ENCODE measurements at places on chromosomes 2 and 18.

DNA sequence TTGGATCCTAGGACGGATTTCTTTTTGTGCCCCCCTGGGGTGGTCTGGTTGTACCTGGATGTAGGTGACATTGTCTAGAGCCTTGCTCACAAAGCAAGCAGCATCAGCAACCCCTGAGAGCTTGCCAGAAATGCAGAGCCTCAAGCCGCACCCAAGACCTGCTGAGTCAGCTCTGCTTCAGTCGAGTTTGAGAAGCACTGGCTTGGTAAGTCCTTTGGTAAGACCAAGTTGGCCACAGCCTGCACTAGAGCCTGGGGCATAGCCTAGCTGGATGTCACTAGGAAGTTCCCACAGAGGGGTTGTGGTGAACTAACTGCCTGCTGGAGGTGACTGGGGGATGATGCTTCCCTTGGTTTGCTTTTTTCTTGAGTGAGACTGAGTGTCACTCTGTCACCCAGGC, 6.2 kb downstream of the ABCG5 start:
- DNase-seq = no peak

- no peak for DNase-seq
Observed at GRCh38 chr2:191374366-191374765, 129.2 kb downstream of the MYO1B start.

- DNase-seq = no peak
Observed at GRCh38 chr2:11411244-11411643, 54.7 kb downstream of the E2F6 start.

- peak; percentile 5 for DNase-seq
Observed at GRCh38 chr18:48799724-48800315, 150.9 kb downstream of the SMAD7 start.

DNA sequence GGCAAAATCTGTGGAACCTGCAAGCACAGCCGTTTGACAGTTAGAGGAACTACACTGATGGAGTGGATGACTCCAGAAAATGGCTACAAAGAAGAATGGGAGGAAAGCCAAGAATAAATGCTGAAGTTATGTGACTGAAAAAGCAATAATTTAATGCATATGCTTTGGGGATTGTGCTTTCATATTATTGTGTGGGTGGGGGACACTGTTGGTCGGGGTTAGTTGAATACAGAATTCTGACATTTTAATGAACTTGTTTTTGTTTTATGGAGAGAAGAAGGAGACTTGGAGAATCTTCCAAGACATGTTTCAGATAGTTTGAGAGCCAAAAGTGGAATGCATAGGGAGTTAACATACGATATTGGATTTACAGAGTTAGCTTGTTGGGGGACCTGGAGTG, 68.5 kb downstream of the NRP2 start:
- DNase-seq = no peak

DNA sequence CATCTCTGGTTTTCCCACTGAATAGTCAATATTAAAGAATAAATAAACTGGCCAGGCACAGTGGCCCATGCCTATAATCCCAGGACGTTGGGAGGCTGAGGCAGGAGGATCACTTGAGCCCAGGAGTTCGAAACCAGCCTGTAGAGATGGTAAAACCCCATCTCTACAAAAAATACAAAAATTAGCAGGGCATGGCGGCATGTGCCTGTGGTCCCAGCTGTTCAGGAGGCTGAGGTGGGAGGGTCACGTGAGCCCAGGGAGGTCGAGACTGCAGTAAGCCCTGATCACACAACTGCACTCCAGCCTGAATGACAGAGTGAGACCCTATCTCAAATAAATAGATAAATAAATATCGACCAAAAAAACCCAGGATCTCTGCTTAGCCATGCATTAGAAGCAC, 50.2 kb upstream of the BIN1 start:
- no peak for DNase-seq

GRCh38 chr18:47470941-47471340, 219.5 kb upstream of the SKOR2 start:
- no peak for DNase-seq

DNA sequence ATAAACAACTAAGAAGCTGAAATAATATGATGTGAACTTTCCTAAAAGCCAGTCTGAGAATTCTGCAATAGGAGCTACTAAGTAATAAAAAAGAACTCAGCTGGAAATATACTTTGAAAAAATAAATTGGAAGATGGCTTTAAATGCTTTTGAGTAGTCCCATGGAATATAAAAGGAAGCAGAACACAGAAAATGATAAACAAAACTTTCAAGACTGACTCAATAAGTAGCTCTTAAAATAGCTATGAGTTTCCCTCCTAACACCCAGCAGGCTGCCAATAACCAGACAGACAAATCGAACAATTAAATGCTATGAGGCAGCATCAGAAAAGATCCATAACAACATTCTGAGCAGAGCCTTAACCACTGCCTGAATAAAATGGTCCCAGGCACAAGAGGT, 319.9 kb downstream of the DPP10 start:
- no peak for DNase-seq

- no peak for DNase-seq
Observed at GRCh38 chr2:44937688-44938240, 3.7 kb upstream of the SIX3 start.

- DNase-seq = no peak
Observed at GRCh38 chr2:2016651-2017311, 272.5 kb upstream of the PXDN start.

GRCh38 chr2:70942396-70943204, 6.9 kb downstream of the ATP6V1B1 start:
- DNase-seq = no peak

GRCh38 chr2:142190805-142191204, 60.0 kb upstream of the LRP1B start:
- no peak for DNase-seq

- DNase-seq = peak; percentile 73
Observed at GRCh38 chr2:9813312-9814128, 29.8 kb upstream of the TAF1B start.

- no peak for DNase-seq
Observed at GRCh38 chr2:9554921-9555296, 721 bp downstream of the ADAM17 start.

DNA sequence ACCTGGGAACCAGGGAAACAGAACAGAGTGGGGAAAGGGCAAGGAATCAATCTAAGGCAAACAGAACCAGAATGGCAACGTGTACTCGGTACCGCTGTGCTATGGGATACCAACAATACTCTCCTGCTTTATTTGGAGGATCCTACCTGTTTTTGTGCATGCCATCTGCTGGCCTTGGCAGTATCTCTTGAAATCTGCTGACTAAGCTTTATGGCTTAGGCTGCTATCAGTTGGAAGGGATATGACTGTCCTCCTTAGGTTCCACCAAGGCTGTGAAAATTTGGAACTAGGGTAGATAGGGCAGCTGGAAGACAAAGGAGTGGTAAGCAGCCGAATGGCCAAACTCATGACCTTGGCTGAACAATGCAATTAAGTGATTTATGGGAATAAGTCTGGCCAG, 71.3 kb upstream of the LYPD6 start:
- no peak for DNase-seq

DNA sequence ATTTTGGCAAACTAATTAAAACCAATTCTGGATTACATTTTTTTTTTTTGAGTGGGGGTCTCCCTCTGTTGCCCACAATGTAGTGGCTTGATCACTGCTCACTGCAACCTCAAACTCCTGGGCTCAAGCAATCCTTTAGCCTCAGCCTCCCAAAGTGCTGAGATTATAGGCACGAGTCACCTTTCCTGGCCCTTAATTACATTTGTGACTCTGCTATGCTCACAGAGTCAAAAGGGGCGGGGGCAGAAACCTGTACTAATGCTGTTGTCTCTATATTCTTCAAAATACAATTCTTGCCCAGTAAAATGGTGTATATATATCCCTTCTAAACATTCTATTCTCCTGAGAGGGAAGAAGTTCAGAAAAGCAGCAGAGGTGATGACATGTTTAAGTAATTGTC, 23.2 kb downstream of the PRKD3 start:
- no peak for DNase-seq

DNA sequence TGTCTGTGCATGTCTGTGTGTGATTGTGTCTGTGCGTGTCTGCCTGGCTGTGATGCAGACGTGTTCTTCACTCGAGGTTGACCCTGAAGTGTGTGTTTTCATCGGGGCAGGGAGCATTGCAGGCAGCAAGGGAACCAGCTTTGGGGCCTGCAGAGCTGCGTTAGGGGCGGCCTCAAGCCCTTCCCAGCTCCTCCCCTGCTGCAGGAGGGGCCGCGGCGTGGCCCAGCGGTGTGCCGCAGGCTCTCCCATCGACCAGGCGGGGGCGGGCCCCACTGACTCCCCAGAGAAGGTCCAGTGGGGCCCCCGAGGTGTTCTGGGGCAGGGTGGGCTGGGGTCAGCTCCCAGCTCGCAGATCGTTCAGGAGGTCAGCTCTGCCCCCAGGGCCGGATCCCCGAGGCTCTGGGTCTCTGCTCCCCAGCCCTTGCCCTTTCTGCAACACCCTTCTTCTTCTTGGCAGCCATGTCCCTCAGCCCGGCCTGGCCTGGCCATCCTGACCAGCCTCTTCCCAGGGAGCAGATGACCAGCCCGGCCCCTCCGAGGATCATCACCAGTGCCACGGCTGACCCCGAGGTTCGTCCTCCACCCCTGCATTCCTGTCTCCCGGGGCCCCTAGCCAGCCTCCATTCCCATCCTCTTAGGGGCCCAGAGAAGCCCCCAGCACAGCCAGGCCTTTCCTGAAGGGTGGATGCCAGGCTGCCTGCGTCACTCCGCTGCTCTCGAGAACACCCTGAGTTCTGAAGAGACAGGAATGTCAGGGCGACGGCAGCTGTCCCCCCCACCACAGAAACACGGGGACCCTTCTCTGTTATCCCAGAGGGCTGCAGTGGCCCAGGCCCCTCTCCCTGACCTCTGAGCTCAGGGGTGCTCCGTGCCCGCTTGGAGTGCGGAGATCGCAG, 11.1 kb upstream of the KLHL30 start:
- no peak for DNase-seq

GRCh38 chr18:46712406-46712805, 44.4 kb downstream of the ST8SIA5 start:
- DNase-seq = no peak

GRCh38 chr2:52396836-52397235, 1364.9 kb upstream of the NRXN1 start:
- no peak for DNase-seq

- no peak for DNase-seq
Observed at GRCh38 chr18:58997811-58998337, 133.2 kb downstream of the ZNF532 start.

DNA sequence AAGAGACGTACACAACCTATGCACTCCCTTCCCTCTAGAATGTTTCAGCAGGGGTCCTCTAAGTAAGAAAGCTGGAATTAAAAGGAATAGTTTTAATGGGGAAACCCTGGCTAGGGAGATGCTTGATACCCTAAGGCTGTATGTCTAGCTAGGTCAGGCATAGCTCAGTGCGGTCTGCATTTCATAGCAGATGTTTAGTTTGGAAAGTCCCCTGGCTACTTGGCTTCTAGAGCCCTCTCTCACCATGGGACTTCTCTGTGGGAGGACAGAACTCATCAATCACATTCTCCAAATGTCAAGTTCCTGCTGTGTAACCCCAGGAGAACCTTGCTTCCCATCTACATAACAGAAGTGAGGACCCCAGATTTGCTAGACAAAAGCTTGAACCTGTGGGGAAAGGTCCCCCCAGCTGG, 24.1 kb upstream of the ANXA4 start:
- no peak for DNase-seq

DNA sequence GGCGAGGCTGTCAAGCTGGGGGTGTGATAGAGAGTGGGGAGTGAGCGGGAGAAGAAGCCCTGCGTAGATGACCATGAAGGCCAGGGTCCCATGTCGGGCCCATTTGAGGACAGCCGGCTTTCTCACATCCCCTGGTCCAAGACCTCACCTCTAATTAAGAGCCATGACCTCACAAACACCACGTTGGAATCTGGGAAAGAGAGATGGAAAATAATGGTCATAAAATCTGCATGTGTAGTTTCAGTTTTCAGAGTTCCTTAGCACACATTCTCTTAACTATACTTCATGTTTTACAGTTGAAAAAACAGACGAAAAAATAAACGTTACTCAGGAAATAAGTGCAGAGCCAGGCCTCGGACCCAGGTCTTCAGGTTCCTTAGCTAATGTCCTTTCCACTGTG, 244.8 kb upstream of the SIX2 start:
- no peak for DNase-seq

DNA sequence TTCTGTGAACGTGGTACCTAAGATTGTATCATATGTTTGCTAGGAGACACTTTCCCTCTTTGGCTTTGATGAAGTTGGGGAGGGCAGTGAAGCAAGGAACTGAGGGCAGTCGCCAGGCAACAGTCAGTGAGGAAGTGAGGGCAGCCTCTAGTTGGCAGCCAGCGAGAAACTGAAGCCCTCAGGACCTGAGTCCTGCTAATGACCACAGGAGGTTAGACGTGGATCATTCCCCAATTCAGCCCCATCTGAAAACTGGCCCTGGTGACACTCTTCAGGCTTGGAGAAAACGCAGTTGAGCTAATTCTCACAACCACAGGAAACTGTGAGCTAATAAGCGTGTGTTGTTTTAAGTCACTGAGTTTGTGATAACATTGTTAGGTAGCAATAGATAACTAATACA, 84.5 kb upstream of the REG3G start:
- DNase-seq = no peak

DNA sequence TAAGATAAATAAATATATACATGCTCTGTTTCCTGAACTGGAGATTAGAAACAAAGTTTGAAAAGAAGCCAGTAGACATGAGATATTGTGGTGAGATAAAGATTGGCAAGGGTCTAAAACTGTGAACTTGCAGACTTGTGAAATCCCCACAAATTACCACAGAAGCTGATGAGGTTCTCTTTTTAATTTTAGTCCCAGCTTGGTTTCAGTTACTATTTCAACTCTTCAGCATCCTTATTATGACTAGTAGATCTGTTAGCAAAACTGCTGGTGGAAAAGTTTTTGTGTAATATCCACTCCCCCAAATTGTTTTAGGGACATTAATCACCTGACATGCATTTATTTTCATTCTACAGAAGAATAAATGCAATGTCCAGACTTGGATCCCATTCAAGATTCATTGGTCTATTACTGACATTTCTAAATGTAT, 20.8 kb downstream of the RASGRP3 start:
- no peak for DNase-seq

DNA sequence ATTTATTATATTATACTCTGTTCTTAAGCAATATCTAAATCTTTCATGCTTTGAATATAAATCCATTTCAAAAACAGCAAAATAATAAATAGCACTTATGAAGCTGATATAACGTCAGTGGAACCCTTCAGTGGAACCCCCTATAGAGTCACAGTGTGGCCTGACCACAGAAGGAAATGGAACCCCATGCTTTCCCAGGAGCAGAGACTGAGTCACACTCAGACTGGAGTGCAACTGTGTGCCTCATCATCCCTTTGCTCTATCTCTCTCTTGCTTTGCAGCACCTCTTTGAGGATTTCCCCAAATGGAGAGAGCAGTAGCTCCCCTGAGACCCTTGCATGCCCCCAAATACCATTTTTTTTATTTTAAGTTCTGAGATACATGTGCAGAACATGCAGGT, 13.1 kb downstream of the NXPH2 start:
- no peak for DNase-seq

Data from activated CD8-positive, alpha-beta memory T cell treated with anti-CD3 and anti-CD28 coated beads, Interleukin-2, amount 50 U/mL, for 4 hours (primary cell).